ENCODE measurements at places on chromosomes 13 and 19. TPM values are rescaled to one million over a fixed set of nuclear protein-coding genes. Genes with fewer than 3 reads are reported as not detected.

DNA sequence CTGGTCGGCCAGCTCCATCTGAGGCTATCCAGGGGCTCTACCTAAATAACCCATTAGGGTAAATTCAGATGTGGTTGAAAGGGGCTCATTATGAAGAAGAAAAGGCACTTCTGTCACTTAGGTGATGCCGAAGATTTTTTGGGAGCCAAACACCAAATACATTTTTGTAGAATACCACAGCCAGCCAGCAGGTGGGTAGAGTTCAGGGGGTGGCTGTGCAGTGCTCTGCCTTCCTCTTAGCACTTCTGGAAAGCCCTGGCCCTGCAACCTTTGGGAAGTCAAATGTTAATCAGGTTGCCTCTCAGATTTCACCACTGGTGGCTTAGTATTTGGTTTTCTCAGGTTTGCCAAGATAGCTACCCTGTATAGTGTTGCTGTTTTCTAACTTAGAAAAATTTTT lies 18.5 kb upstream of the GPR18 start:
- DNase-seq = no peak
- H3K4me1 ChIP-seq = peaks cover 79% of the 10 kb centered on the region
- H3K27me3 ChIP-seq = no peaks in the 10 kb centered on the region
- H3K4me3 ChIP-seq = no peak overlapping the region
- peaks cover 14% of the 10 kb centered on the region for H3K36me3 ChIP-seq

Gene SPHK2
- 10.3 TPM for polyA plus RNA-seq

Gene NALCN
- polyA plus RNA-seq = not detected

Gene PEAK3
- polyA plus RNA-seq = 0.21 TPM

DNA sequence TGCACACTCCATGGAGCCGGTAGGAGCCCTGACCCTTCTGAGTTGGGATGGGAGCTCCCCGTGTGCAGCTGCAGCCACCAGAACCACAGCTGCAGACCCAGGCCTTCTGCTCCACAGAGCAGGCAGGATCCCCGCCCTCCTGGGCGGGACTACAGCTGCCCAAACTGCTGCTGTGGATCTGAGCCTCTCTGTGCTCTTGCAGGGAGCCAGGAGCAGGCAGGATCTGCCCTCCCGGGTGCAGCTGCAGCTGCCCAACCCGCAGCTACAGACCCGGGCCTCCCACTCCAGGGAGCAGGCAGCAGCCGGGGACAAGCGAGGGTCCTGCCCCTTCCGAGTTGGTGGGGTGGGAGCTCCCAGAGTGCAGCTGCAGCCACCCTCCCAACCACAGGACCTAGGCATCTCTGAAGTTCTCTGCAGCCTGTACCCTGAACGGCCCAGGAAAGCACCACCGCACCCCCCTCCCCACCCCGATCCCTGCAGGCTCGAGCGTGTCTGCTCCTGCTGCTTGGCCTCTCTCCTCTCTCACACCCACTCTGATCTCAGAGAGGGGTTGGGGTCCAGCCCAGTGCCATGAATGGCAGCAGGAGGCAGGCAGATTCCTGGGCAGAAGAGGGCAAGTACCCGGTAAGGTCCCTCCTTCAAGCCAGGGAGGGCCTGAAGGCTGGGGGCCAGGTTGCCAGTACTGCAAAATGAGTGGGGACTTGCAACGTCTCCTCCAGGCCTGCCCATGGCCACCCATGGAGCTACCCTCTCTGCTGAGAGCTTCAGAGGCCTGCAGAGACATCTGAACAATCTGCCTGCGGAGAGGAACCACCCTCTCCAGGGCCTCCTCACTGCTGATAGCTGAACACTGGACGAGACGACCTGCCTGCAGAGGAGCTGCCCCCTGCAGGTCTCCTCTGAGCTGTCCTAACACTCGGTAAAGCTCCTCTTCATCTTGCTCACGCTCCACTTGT lies 16.4 kb upstream of the EMP3 start:
- H3K36me3 ChIP-seq = no peaks in the 10 kb centered on the region
- peaks cover 16% of the 10 kb centered on the region for H3K4me1 ChIP-seq
- DNase-seq = no peak

GRCh38 chr19:13055213-13056051 lies 47.2 kb downstream of the LYL1 start:
- H3K27ac ChIP-seq = peak overlapping the region; percentile 94
- peaks cover 100% of the 10 kb centered on the region for H3K4me1 ChIP-seq
- no peaks in the 10 kb centered on the region for H3K36me3 ChIP-seq
- H3K4me3 ChIP-seq = peak overlapping the region; percentile 9

GRCh38 chr19:21709464-21709863 lies 57.9 kb downstream of the ZNF100 start:
- DNase-seq = no peak
- no peaks in the 10 kb centered on the region for H3K4me1 ChIP-seq
- no peak overlapping the region for H3K4me3 ChIP-seq
- no peaks in the 10 kb centered on the region for H3K27me3 ChIP-seq

- no peak overlapping the region for H3K4me3 ChIP-seq
- H3K27me3 ChIP-seq = no peaks in the 10 kb centered on the region
- H3K36me3 ChIP-seq = no peaks in the 10 kb centered on the region
- DNase-seq = no peak
- H3K27ac ChIP-seq = no peak overlapping the region
- H3K4me1 ChIP-seq = no peaks in the 10 kb centered on the region
Observed at GRCh38 chr13:24868874-24869273, 104.9 kb downstream of the RNF17 start.

- H3K27me3 ChIP-seq = no peaks in the 10 kb centered on the region
- H3K36me3 ChIP-seq = no peaks in the 10 kb centered on the region
- H3K4me3 ChIP-seq = no peak overlapping the region
- DNase-seq = no peak
Observed at GRCh38 chr13:110008816-110009215, 222.4 kb upstream of the IRS2 start.

DNA sequence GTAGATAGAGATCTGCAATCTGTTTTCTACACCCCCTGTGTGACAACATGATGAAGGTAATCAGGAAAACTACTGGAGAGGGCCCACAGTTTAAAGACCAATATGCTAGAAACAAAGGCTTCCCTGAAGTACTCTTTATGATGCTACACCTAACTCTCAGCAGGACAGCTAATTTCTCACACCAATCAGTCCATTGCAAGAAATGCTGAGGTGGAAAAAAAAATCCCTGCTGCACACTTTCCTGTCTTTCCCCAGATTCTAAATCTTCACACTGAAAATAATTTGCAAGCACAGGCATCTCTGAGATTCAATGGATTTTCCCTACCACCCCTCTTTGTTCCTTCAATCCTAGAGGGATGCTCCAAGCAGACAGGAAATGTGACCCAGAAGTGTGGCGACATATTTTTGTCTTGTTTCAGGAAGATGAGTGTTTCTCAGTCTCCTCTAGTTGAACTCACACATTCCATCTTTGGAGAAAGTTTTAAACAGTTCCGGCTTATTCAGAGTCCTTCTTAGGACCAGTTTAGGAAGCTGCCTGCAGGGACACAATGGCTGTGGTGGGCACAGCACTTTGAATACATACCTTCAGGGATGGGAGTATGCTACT lies 671.6 kb downstream of the DIAPH3 start:
- no peak overlapping the region for H3K4me3 ChIP-seq
- no peaks in the 10 kb centered on the region for H3K27me3 ChIP-seq
- no peak overlapping the region for H3K27ac ChIP-seq
- peaks cover 25% of the 10 kb centered on the region for H3K4me1 ChIP-seq

GRCh38 chr13:78078168-78078567 lies 159.5 kb upstream of the EDNRB start:
- no peaks in the 10 kb centered on the region for H3K36me3 ChIP-seq
- no peak overlapping the region for H3K4me3 ChIP-seq
- H3K27ac ChIP-seq = no peak overlapping the region
- H3K27me3 ChIP-seq = no peaks in the 10 kb centered on the region

- peak overlapping the region; percentile 53 for H3K4me3 ChIP-seq
- H3K27me3 ChIP-seq = no peaks in the 10 kb centered on the region
- peak overlapping the region; percentile 92 for H3K27ac ChIP-seq
- H3K4me1 ChIP-seq = no peaks in the 10 kb centered on the region
- no peaks in the 10 kb centered on the region for H3K36me3 ChIP-seq
Observed at GRCh38 chr13:48411147-48411794, 1.6 kb downstream of the LPAR6 start.

DNA sequence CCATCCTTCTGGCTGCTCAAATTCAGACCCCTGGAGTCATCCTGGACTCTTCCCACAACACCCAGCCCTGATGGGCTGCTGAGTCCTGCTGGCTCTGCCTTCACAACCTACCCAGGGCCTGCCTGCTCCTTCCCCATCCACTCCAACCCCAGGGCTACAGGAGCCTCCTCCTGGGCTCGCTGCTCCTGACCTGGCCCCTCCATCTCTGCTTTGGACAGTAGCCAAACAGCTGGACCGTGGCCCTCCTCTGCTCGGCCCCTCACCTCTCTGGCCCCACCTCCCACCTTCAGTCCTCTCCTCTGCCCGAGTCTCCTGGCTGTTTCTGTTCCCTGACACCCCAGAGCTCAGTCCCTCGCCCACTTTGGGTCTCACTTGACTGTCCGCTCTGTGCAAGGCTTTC lies 66.7 kb downstream of the CEBPG start:
- no peaks in the 10 kb centered on the region for H3K4me1 ChIP-seq
- no peaks in the 10 kb centered on the region for H3K27me3 ChIP-seq
- no peak overlapping the region for H3K27ac ChIP-seq
- H3K4me3 ChIP-seq = no peak overlapping the region
- peak; percentile 13 for DNase-seq
- H3K36me3 ChIP-seq = no peaks in the 10 kb centered on the region

DNA sequence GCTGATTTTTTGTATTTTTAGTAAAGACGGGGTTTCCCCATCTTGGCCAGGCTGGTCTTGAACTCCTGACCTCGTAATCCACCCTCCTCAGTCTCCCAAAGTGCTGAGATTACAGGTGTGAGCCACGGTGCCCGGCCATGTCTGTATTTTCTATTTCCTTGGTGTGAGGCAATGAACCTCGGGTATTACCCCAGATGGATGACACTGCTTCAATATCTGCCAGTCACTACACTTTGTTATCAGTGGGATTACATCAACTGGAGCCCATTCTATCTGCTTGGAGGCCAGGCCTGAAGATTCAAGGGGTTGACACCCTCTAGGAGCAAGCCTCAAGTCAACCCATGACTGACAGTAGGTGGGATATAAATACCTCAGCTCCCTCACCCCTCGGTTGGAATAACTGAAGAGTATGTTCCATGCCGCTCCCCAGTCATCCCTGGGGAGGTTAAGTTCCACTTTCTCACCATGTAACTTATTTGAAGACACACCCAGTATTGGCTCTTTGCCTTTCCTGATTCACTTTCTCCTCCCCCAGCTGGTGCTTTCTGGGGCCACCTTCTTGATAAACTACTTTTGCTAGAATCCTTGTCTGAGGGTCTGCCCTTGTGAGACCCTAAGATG lies 992 bp upstream of the ADGRE1 start:
- H3K27ac ChIP-seq = no peak overlapping the region
- H3K36me3 ChIP-seq = no peaks in the 10 kb centered on the region
- no peaks in the 10 kb centered on the region for H3K27me3 ChIP-seq
- no peak overlapping the region for H3K4me3 ChIP-seq

- H3K36me3 ChIP-seq = no peaks in the 10 kb centered on the region
- no peak for DNase-seq
- peak overlapping the region; percentile 32 for H3K4me3 ChIP-seq
Observed at GRCh38 chr13:45328661-45329111, 12.3 kb downstream of the TPT1 start.

DNA sequence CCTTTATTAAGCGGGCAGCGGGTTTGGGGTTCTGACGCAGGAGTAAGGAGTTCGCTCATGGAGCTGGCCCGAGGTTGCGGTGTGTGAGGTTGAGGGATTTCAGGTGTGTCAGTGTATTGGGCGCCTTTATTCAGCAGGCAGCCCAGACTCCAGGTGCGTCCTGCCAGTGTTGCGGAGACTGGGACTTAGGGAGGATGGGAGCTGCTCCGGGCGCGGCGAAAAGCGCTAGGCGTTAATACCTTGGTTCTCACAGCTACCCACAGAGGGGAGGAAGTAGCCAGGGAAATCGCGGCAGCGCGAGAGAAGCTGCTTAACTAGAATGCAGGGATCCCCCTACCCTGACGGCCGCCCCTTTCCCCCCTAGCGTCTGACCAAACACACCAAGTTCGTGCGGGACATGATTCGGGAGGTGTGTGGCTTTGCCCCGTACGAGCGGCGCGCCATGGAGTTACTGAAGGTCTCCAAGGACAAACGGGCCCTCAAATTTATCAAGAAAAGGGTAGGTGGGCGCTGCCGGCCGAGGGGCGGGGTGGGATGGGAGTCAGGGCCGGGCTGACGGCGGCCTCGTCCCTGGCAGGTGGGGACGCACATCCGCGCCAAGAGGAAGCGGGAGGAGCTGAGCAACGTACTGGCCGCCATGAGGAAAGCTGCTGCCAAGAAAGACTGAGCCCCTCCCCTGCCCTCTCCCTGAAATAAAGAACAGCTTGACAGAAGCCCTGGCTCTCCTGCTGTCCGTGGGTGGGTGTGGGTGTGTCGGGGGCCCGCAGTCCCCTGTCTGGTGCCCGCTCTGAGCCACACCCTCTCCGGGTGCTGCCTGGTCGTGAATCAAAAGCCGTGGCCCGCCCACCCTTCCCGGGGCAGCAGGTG lies 1.1 kb downstream of the RPL36 start:
- H3K4me3 ChIP-seq = peak overlapping the region; percentile 69
- H3K27me3 ChIP-seq = no peaks in the 10 kb centered on the region
- peak; percentile 83 for DNase-seq
- H3K36me3 ChIP-seq = peaks cover 45% of the 10 kb centered on the region
- H3K4me1 ChIP-seq = peaks cover 19% of the 10 kb centered on the region

Gene ZNF724
- polyA plus RNA-seq = 0.35 TPM

GRCh38 chr13:28128926-28129325 lies 9.4 kb upstream of the PAN3 start:
- H3K36me3 ChIP-seq = no peaks in the 10 kb centered on the region
- no peak overlapping the region for H3K4me3 ChIP-seq
- H3K27ac ChIP-seq = no peak overlapping the region

Gene ZMYM5
- 5.9 TPM for polyA plus RNA-seq

Gene SLC7A10
- 0.35 TPM for polyA plus RNA-seq

Gene OXGR1
- not detected for polyA plus RNA-seq

GRCh38 chr19:11203194-11204075 lies 6.1 kb upstream of the KANK2 start:
- H3K4me1 ChIP-seq = peaks cover 25% of the 10 kb centered on the region
- peak; percentile 85 for DNase-seq
- H3K36me3 ChIP-seq = peaks cover 86% of the 10 kb centered on the region
- peak overlapping the region; percentile 88 for H3K27ac ChIP-seq

DNA sequence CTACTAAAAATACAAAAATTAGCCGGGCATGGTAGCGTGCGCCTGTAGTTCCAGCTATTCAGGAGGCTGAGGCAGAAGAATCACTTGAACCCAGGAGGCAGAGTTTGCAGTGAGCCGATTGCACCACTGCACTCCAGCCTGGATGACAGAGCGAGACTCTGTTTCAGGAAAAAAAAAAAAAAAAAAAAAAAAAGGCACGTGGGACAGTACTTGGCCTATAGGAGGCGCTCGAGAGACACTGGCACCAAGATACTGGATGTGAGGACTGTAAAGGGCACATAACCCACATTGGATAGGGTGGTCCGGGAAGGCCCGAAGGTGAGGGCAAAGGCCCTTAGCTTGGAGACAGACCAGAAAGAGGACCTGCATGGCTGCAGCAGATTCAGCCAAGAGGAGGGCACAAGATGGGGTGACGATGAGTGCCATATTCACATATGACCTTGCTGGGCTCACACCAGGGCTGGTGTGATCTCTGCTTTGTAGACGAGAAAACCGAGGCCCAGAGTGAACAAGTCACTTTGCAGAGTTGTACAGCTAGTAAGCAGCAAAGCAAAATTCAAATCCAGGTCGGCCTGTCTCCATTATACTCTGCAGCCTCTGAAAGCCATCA lies 89.4 kb downstream of the DPF1 start:
- DNase-seq = no peak
- H3K4me1 ChIP-seq = no peaks in the 10 kb centered on the region
- H3K4me3 ChIP-seq = no peak overlapping the region
- H3K27me3 ChIP-seq = no peaks in the 10 kb centered on the region

GRCh38 chr13:33999811-34000605 lies 182.1 kb downstream of the RFC3 start:
- no peaks in the 10 kb centered on the region for H3K36me3 ChIP-seq
- DNase-seq = no peak
- no peak overlapping the region for H3K4me3 ChIP-seq
- H3K27ac ChIP-seq = no peak overlapping the region

Gene ZNF728
- polyA plus RNA-seq = 1.2 TPM
